ENCODE measurements at places on chromosomes 3 and 15. TPM values are rescaled to one million over a fixed set of nuclear protein-coding genes. Genes with fewer than 3 reads are reported as not detected.

DNA sequence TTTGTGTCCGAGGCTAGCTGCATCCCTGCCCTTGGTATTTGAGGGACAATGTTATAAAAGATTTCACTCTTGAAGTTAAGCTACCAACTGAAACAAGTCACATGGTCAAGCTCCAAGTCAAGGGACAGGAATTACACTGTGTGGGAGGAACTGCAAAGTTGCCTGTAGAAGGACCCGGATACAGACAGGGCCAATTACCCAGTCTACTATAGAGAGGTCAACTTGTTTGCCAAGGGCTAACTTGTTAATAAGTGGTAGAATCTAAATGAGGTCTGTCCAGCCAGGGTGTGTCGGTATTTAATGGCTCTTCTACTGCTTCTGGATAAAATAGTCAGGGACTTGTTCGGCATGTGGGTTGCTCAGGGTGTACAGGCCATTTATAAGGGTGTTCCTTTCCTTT is 55.7 kb downstream of the PTPRG start:
- no peak overlapping the region for H3K4me3 ChIP-seq
- DNase-seq: no peak
- H3K4me1 ChIP-seq: peaks cover 19% of the 10 kb centered on the region
- H3K36me3 ChIP-seq: no peaks in the 10 kb centered on the region
- H3K27ac ChIP-seq: no peak overlapping the region
- no peaks in the 10 kb centered on the region for H3K27me3 ChIP-seq

DNA sequence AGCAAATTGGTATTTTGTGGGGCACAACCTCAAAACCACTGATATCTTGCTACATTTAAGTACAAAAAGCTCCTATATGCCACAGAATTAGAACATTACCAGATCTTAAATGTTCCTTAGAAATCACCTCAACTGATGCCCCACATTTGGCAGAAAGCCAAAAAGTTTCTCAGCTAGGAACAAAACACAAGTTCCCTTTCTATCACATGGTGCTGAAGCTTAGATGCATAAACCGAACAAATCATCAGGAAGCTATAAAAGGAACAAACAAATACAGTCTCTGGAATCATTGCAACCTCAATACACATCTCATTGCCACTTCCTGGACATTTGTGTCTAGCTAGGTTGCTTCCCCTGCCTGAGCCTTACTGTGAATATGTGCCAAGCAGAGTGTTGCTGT is 492.6 kb downstream of the LPP start:
- no peak overlapping the region for H3K4me3 ChIP-seq
- H3K4me1 ChIP-seq: no peaks in the 10 kb centered on the region
- H3K27me3 ChIP-seq: no peaks in the 10 kb centered on the region
- DNase-seq: no peak

CLDN16 gene
- 0.11 TPM for total RNA-seq

MESP1 gene
- 0.89 TPM for total RNA-seq

DNA sequence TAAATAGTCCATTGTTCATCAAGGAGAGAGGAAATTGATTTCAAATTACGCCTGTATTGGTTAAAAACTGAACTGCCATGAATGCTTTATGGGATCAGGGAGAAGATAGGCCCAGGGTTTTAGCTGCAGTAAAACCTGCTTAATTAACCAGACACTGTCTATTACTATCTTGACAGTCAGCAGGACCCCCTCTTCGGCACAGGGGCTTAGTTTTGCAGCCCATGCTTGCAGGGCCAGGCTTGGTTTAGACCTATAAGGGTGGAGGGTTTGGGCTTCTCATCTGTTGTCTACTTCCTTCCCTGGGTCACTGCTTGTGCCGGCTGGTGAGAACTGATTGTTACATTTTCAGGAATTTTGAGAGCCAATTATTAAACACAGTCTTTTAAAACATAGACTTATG is 41.1 kb downstream of the PTPRG start:
- no peak overlapping the region for H3K4me3 ChIP-seq
- peaks cover 2% of the 10 kb centered on the region for H3K36me3 ChIP-seq
- DNase-seq: no peak
- H3K27me3 ChIP-seq: no peaks in the 10 kb centered on the region
- peaks cover 3% of the 10 kb centered on the region for H3K4me1 ChIP-seq

- H3K27ac ChIP-seq: no peak overlapping the region
- no peak for DNase-seq
- H3K4me3 ChIP-seq: no peak overlapping the region
- no peaks in the 10 kb centered on the region for H3K27me3 ChIP-seq
- H3K36me3 ChIP-seq: no peaks in the 10 kb centered on the region
Measured at GRCh38 chr3:53146319-53146891, 14.6 kb upstream of the PRKCD start.

SLC51A gene
- total RNA-seq: not detected

DNA sequence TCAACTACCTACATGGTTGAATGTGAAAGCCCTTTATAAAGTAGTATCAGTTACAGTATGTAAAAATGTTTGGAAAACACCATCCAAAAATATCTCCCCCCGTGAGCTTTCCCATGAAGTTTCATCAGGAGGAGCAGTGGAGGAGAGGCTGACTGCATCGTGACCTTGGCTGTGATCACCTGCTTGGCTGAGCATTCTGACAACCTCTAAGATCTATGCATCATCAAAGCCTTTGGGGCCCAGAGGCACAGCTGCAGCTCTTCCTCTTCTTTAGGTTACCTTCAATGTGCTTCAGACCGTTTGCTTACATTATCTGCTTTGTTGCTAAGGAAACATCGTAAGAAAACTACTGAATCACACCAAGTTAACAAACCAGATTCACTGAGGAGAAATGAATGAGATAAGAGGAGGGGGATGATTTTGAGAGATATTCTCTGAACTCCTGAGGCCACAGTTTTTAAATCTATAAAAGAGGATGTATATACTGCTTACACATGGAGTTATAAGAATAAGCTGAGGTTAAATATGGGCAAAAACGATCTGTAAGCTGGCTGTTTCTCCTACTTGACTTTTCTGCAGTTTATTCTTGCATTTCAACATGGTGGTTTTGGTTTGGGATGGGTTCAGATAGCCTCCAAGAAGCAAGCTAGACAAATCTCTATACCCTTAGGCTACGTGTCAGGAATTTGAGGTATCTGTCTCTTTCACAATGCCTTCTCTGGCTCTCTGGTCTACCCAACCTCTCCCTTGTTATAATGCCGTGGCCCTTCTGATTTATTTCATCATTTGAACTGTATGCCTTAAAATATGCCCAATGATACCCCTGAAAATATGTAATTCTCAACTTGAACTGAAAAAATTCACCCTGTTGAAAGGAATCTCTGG is 4.0 kb downstream of the GCSAM start:
- no peaks in the 10 kb centered on the region for H3K27me3 ChIP-seq
- no peaks in the 10 kb centered on the region for H3K36me3 ChIP-seq
- H3K4me1 ChIP-seq: peaks cover 56% of the 10 kb centered on the region
- DNase-seq: no peak
- H3K4me3 ChIP-seq: no peak overlapping the region

ADGRG7 gene
- total RNA-seq: not detected

DNA sequence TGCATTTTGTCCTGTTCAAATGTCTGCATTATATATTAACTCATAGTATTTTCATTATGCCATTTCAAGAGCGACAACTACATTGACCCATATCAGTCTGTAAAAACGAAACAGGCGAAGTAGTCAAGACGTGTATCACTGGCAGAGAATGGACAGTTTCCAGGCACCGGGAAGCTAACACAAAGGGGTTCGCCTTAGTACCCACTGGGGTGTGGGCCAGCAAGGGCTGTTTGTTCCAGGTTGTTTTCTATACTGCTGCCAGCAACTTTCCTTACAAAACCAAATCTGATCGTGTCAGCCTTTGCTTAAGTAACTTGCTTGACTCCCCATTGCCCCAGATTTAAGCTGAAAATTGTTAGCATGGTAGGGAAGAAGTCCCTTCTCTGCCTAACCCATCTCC is 87.1 kb downstream of the CGNL1 start:
- peaks cover 14% of the 10 kb centered on the region for H3K36me3 ChIP-seq
- H3K27ac ChIP-seq: no peak overlapping the region
- no peak overlapping the region for H3K4me3 ChIP-seq
- no peaks in the 10 kb centered on the region for H3K27me3 ChIP-seq
- peaks cover 7% of the 10 kb centered on the region for H3K4me1 ChIP-seq

HES1 gene
- total RNA-seq: 108 TPM
